T-cell (primary cell): ENCODE measurements at places on chromosomes 11 and 22.

DNA sequence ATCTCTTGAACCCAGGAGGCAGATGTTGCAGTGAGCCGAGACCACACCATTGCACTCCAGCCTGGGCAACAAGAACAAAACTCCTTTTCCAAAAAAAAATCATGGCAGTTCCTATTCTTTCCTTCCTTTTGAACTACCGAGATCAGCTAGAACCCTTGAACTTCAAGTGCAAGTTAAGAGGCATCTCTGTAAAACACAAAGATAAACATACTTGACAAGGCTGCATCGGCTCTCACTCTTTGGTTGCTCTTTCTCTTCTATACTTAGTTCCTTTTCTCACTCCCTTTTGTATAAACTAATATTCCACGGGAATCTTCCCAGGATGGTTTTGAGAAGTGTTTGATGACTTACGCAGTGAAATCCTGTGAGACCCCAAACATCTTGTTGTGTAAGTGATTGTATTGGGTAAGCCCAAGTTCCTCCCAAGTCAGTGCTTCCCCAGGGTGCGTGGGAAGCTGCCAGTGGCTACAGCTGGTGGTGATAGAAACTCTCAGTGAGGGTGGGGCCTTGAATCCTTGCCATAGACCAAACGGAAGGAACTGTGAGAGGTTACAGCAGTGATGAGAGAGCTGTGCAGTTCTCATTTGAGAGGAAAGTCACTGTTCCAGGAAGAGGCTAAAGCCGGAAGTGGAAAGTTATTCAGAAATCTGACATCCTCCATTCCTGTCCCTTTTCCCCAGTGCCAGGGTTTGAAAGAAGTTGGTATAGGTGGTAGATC lies 24.1 kb upstream of the CDC42EP2 start:
- no peak overlapping the region for H3K27ac ChIP-seq
- DNase-seq, result no peak
- H3K4me1 ChIP-seq, result no peaks in the 10 kb centered on the region
- H3K27me3 ChIP-seq, result no peaks in the 10 kb centered on the region

GRCh38 chr11:132254906-132255305 lies 884.5 kb downstream of the NTM start:
- no peak overlapping the region for H3K27ac ChIP-seq
- H3K36me3 ChIP-seq, result no peaks in the 10 kb centered on the region
- H3K27me3 ChIP-seq, result peaks cover 3% of the 10 kb centered on the region
- no peak for DNase-seq
- H3K4me1 ChIP-seq, result no peaks in the 10 kb centered on the region
- H3K4me3 ChIP-seq, result no peak overlapping the region

GRCh38 chr11:113255096-113255495 lies 59.3 kb upstream of the TTC12 start:
- H3K27ac ChIP-seq, result no peak overlapping the region
- H3K27me3 ChIP-seq, result peaks cover 3% of the 10 kb centered on the region
- H3K4me1 ChIP-seq, result no peaks in the 10 kb centered on the region
- no peak for DNase-seq
- no peaks in the 10 kb centered on the region for H3K36me3 ChIP-seq

DNA sequence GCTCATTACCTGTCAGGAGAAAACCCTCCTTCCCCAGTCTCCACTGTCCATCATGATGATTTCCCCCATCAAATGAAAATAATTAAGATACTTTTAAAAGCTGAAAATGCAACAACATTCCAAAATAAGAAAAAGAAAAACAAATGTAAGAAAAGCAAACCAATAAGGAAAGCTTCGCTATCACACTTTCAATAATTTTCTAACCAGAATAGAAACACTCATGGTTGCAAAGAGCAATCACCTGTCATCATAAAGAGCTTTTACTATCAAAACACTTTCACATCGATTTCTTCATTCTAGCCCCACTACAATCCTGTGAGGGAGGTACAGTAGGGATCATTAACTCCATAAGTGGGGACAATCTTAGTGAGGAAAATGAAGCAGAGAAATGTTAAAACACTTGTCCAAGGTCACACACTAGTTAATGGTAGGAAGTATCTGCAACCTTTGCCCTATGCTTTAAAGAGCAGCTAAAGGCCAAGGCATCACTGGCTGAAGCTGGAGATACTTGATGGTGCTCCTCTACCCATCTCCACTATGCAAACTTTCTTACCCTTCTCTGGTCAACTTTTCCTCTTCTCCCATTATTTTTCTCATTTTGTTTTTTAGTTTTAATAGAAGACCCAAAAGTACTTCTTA lies 2.6 kb downstream of the RBM4B start:
- H3K27ac ChIP-seq, result no peak overlapping the region
- H3K27me3 ChIP-seq, result no peaks in the 10 kb centered on the region
- DNase-seq, result no peak
- peaks cover 21% of the 10 kb centered on the region for H3K4me1 ChIP-seq

DNA sequence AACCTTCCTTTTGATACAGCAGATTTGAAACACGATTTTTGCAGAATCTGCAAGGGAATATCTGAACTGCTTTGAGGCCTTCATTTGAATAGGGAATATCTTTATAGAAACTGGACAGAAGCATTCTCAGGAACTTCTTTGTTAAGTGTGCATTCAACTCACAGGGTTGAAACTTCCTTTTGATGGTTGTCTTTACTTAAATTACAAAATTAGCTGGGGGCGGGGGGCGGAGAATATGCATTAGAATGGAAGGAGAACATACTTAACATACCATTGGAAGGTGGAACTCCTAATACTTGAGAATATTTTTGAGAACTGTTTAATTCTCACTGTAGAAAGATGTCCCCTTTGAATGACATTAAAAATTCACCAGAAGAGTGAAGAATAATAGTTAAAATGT lies 104.4 kb downstream of the TRIM51G start:
- no peaks in the 10 kb centered on the region for H3K4me1 ChIP-seq
- H3K4me3 ChIP-seq, result no peak overlapping the region
- H3K36me3 ChIP-seq, result no peaks in the 10 kb centered on the region
- H3K27ac ChIP-seq, result no peak overlapping the region
- no peaks in the 10 kb centered on the region for H3K27me3 ChIP-seq
- DNase-seq, result no peak

- no peak overlapping the region for H3K27ac ChIP-seq
- no peaks in the 10 kb centered on the region for H3K36me3 ChIP-seq
- H3K4me1 ChIP-seq, result no peaks in the 10 kb centered on the region
- DNase-seq, result no peak
- peaks cover 2% of the 10 kb centered on the region for H3K27me3 ChIP-seq
Observed at GRCh38 chr11:79049741-79050179, 391.1 kb downstream of the TENM4 start.

GRCh38 chr11:66360406-66361073 lies 11.0 kb downstream of the SLC29A2 start:
- DNase-seq, result no peak
- H3K27ac ChIP-seq, result no peak overlapping the region
- no peak overlapping the region for H3K4me3 ChIP-seq
- no peaks in the 10 kb centered on the region for H3K27me3 ChIP-seq

DNA sequence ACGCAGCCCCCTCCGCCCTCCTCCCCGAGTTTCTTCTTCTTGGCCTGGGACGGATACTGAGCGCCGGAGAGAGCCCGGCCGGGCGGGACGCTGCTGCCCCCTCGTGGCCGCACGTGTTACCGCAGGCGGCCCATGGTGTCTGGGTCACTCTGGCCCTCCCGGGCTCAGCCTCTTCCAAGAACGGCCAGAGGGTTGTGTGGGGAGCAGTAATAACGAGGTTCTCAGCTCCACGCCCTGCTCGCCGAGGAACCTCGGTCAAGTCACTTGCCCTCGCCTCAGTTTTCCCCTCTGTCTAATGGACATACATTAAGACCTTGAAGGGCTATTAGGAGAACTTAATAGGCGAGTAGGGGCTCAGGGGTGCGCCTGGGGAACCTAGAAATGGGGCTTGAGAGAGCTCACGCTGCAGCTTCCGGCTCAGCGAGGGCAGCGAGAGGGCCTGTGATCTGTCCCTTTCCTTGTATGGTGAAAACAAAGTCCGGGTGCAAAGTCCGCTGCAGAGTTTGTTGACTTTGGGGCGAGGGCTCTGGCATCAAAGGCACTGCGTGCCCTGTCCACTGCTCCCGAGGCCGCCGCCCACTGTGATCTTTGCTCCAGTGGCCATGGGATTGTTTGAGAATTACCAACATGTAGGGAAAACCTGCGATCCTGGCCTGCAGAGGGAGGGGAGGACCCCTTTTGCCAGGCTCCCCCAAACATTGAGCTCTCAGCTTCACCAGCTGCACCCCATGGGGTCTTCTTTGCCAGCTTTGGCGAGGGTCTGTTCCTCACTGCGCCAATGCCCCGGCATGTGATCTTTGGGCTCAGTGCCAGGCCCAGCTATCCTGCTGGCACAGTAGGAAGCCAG lies 14.4 kb upstream of the LRP5 start:
- peaks cover 8% of the 10 kb centered on the region for H3K4me1 ChIP-seq
- H3K4me3 ChIP-seq, result no peak overlapping the region
- H3K27ac ChIP-seq, result no peak overlapping the region
- H3K36me3 ChIP-seq, result no peaks in the 10 kb centered on the region

DNA sequence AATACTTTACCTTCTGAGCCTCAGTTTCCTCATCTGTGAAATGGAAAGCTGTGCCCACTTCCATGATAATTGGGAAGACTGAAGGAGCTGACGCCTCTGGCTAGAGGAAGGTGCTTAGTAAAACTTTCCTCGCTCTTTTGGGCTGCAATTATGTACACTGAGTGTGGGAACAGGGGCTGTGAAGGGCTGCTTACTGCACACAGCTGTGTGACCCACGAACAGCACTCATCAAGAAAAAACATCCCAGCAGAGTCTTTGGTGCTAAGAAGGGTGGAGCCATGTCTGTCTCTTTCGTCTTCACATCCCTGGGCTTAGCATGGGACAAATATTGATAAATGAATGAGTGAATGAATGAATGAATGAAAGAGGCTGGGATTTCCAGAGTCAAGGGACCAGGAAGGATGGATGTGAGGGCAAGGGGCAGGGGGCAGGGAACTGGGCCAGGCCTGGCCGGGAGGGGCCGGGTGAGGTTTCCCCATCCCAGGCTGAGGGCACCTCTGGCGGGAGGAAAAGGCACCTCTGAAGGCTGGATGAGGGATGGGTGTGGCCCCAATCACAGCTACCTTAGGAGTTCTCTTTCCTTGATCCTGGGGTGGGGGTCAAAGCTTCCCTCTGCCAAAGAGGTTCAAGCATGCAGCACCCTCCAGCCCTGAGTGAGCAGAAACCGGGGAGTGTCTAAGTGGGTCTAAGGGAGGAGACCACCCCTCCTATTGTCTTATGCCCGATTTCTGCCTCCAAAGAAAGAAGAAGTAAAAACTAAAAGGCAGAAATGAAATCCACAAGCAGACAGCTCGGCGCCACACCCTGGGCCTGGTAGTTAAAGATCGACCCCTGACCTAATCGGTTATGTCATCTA lies 9.2 kb upstream of the CD5 start:
- H3K4me3 ChIP-seq, result no peak overlapping the region
- H3K27ac ChIP-seq, result peak overlapping the region; percentile 88
- no peaks in the 10 kb centered on the region for H3K27me3 ChIP-seq
- peaks cover 43% of the 10 kb centered on the region for H3K4me1 ChIP-seq
- H3K36me3 ChIP-seq, result no peaks in the 10 kb centered on the region

GRCh38 chr11:90310210-90310609 lies 87.4 kb upstream of the CHORDC1 start:
- H3K27me3 ChIP-seq, result no peaks in the 10 kb centered on the region
- DNase-seq, result no peak
- no peak overlapping the region for H3K4me3 ChIP-seq
- H3K4me1 ChIP-seq, result no peaks in the 10 kb centered on the region
- H3K36me3 ChIP-seq, result no peaks in the 10 kb centered on the region
- H3K27ac ChIP-seq, result no peak overlapping the region

- no peak overlapping the region for H3K4me3 ChIP-seq
- no peaks in the 10 kb centered on the region for H3K36me3 ChIP-seq
- no peaks in the 10 kb centered on the region for H3K4me1 ChIP-seq
- DNase-seq, result no peak
Observed at GRCh38 chr22:41320416-41321240, 19.3 kb downstream of the ZC3H7B start.

GRCh38 chr22:28715611-28716010 lies 26.0 kb downstream of the CHEK2 start:
- no peak for DNase-seq
- no peaks in the 10 kb centered on the region for H3K4me1 ChIP-seq
- H3K36me3 ChIP-seq, result no peaks in the 10 kb centered on the region
- H3K4me3 ChIP-seq, result no peak overlapping the region
- H3K27me3 ChIP-seq, result no peaks in the 10 kb centered on the region

GRCh38 chr11:83410605-83411565 lies 124.7 kb upstream of the CCDC90B start:
- no peaks in the 10 kb centered on the region for H3K27me3 ChIP-seq
- H3K36me3 ChIP-seq, result no peaks in the 10 kb centered on the region
- H3K27ac ChIP-seq, result no peak overlapping the region
- H3K4me1 ChIP-seq, result no peaks in the 10 kb centered on the region

GRCh38 chr11:76919887-76920746 lies 59.4 kb downstream of the ACER3 start:
- DNase-seq, result peak; percentile 64
- no peaks in the 10 kb centered on the region for H3K36me3 ChIP-seq
- H3K4me1 ChIP-seq, result peaks cover 4% of the 10 kb centered on the region
- H3K27me3 ChIP-seq, result no peaks in the 10 kb centered on the region
- no peak overlapping the region for H3K27ac ChIP-seq

DNA sequence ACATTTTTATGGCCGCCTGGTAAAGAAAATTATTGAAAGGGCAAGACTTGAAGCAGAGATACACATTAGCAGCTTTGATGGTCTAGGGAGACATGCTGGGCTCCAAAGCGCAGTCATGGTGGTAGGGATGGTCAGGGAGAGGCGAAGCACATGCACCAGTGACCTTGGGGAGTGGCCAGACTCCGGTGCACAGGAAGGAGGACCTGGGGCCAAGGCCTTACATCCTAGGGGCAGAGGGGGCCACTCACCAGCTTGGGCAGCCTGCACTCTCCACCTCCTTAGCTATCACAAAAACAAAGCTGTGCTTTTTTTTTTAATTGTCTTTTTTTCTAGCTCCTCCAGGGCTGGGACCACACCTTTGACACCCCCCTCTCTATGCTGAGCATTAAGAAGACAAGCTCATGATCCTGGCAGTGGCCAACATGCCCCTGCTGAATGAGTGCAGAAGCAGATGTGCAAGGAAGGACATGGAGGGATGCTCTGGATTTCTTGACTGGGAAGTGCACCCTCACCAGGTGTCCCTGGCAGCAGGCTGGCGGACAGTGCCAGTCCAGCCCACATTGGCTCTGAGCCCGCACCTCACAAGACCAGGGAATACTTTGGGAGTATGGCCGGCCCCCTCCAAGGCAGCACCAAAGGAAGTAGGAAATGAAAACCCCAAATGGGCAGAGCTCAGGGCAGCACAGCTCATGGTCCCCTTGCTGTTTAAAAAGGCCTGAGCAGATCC lies 619.9 kb downstream of the TBC1D22A start:
- H3K27ac ChIP-seq, result no peak overlapping the region
- no peaks in the 10 kb centered on the region for H3K36me3 ChIP-seq
- H3K27me3 ChIP-seq, result peaks cover 10% of the 10 kb centered on the region
- no peak overlapping the region for H3K4me3 ChIP-seq
- no peaks in the 10 kb centered on the region for H3K4me1 ChIP-seq

- H3K4me3 ChIP-seq, result no peak overlapping the region
- H3K27me3 ChIP-seq, result no peaks in the 10 kb centered on the region
- H3K36me3 ChIP-seq, result no peaks in the 10 kb centered on the region
- no peaks in the 10 kb centered on the region for H3K4me1 ChIP-seq
- DNase-seq, result no peak
Observed at GRCh38 chr11:128399251-128400121, 187.9 kb downstream of the ETS1 start.

GRCh38 chr11:93783765-93784144 lies 327 bp upstream of the MED17 start:
- peak overlapping the region; percentile 86 for H3K27ac ChIP-seq
- H3K36me3 ChIP-seq, result peaks cover 8% of the 10 kb centered on the region
- peaks cover 19% of the 10 kb centered on the region for H3K4me1 ChIP-seq
- H3K4me3 ChIP-seq, result peak overlapping the region; percentile 80
- no peak for DNase-seq

GRCh38 chr11:19912958-19913892 lies 200.6 kb downstream of the NAV2 start:
- no peak overlapping the region for H3K4me3 ChIP-seq
- no peak for DNase-seq
- no peak overlapping the region for H3K27ac ChIP-seq
- no peaks in the 10 kb centered on the region for H3K36me3 ChIP-seq
